ENCODE measurements at places on chromosomes 11 and 22.
A peak's percentile ranks its signal among the peaks of the same experiment; 100 is the strongest.

- DNase-seq = no peak
Measured at GRCh38 chr11:119029069-119029339, 1.7 kb downstream of the SLC37A4 start.

GRCh38 chr11:8006349-8006977 lies 19.3 kb downstream of the EIF3F start:
- DNase-seq = peak; percentile 46

DNA sequence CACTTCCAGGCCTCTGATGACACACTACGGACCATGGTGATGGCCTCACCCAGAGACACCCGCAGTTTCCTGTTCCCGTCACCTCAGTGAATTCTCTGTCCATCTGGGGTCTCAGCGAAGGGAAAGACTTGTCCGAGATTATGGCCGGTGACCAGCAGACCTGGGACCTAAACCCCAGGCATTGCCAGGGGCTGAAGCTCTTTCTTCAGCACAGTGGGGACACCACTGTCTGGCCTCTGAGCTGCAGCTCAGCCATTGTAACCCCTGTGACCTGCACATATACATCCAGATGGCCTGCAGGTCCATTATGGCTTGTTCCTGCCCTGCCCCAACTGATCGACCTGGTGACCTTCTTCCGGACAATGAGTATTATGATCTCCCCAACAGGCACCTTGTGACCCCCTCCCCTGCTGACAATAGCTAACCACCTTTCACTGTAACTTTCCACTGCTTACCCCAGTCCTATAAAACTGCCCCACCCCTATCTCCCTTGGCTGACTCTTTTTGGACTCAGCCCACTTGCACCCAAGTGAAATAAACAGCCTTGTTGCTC lies 22.3 kb downstream of the CBX7 start:
- DNase-seq = no peak

DNA sequence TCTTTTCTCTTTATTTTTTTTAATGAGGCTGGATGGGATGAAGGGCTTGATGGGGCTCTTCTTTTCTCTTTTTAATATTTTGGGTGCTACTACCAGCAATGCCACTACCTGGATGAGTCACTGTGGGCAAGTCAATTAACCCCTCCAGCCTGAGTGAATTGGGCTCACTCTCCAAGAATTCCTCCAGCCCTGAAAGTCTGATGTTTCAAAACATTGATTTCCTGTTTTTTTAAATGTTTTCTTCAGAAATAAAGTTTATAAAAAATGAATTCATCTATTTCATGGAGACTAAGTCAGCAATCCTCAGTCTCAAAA lies 812 bp upstream of the OR5A2 start:
- no peak for DNase-seq

GRCh38 chr11:36264011-36264972 lies 24.9 kb downstream of the COMMD9 start:
- DNase-seq = no peak

GRCh38 chr11:128246810-128247594 lies 340.4 kb downstream of the ETS1 start:
- no peak for DNase-seq
